ELR (cell line): ENCODE measurements at places on chromosomes 2 and 18.

GRCh38 chr2:1812926-1813325 is 68.6 kb upstream of the PXDN start:
- DNase-seq, result no peak

DNA sequence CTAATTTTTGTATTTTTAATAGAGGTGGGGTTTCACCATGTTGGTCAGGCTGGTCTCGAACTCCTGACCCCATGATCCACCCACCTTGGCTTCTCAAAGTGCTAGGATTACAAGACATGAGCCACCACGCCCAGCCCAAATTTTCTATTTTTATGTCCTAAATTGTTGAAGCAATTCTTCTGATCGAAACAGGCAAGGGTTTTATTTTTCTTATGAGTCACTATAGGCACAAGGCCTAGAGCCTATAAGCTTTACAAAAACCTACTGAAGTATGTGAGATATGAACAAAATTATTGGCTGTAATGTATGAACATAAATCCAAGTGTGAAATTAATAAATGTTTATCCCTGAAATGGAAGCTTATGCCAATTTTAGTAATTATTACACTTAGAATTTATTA is 464.2 kb upstream of the NRP2 start:
- DNase-seq, result no peak

DNA sequence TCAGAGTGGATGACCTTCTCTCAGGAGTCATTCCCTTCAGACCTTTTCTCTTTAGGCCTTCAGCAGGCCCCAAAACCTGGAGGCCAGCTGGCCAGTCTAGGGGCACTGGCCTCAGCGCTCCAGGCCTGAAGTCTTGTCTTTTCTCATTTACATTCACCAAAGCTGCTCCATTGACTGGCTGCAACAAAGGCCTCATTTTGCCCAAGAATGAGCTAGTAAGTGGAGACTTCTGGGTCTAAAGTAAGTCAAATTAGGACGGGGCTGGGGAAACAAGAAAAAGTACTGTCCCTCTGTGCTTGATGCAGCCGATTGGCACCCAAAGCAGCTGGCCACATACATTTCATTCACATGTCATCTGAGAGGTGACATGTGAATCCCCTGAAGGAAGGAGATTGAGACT is 83.8 kb upstream of the RIOK3 start:
- no peak for DNase-seq

- peak; percentile 52 for DNase-seq
Observed at GRCh38 chr18:49813069-49813318, 339 bp downstream of the ACAA2 start.

DNA sequence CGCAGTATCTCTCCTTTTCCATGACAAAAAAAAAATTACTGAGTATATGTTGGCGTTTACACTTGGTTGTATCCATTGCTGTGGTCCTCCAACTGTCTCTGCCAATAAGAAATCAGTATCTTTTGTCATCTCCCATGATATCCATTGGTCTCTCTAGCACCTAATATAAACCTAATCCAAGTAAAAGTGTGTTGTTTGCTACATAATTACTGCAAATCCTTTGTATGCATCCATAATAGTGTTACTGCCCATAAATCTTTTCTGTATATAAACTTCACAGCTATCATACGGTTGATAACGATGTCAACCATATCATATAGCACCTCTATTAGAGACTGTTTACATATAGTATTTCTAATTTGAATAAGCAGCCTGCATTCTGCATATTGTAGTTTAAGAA is 226.9 kb downstream of the AGPS start:
- no peak for DNase-seq

DNA sequence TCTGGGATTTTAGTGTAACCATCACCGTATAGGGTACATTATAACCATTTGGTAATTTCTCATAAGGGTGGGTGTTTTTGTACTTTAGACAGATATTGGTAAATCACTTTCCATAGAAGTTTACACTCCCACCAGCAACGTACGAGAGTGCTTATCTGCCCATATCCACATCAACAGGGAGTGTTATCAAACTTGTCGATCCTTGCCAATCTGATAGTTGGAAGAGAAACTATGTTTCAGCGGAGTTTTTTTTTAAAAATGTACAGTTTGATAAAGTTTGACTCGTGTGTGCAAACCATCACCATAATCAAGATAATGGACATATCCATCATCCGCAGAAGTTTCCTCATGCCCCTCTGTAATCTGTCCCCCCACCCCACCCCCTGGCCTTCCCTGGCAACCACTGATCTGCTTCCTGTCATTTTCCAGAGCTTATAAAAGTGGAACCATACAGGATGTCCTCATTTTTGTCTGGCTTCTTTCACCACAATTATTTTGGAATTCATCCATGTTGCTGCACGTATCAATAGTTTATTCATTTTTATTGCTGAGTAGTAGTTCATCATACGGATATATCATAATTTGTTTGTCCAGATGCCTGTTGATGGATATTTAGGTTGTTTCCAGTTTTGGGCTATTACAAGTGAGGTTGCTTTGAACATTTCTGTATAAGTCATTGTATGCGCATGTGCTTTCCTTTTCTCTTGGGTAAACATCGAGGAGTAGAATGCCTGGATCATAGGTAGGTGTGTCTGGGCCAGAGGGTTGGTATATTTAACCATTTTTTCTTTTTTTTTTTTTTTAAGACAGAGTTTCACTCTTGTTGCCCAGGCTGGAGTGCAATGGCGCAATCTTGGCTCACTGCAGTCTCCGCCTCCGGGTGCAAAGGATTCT is 18.6 kb downstream of the GLI2 start:
- DNase-seq, result no peak

GRCh38 chr2:30139131-30139870 is 7.5 kb upstream of the YPEL5 start:
- no peak for DNase-seq

DNA sequence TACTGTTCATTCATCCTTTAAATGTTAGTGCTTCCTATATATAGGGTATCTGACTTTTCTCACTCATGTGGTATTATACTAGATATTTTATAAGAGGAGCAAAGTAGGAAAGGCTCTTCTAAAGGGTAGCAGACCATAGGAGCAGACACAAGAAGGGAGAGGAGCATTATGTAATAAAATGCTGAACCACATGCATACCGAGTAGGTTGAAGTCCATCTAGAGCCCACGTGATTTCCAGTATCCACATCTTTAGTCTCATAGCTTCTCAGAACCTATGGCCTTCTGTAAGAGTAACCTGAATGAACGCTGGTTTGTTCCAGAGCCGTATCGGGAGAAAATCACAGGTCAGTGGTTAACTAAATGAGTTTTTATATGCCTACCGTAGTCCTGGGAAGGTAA is 85.9 kb downstream of the MAP3K20 start:
- DNase-seq, result no peak

GRCh38 chr2:234491897-234492296 is 5.0 kb downstream of the ARL4C start:
- no peak for DNase-seq

- DNase-seq, result no peak
Observed at GRCh38 chr2:240963065-240963867, 35.2 kb upstream of the SNED1 start.

- peak; percentile 52 for DNase-seq
Observed at GRCh38 chr18:55206927-55207326, 247.7 kb upstream of the CCDC68 start.

DNA sequence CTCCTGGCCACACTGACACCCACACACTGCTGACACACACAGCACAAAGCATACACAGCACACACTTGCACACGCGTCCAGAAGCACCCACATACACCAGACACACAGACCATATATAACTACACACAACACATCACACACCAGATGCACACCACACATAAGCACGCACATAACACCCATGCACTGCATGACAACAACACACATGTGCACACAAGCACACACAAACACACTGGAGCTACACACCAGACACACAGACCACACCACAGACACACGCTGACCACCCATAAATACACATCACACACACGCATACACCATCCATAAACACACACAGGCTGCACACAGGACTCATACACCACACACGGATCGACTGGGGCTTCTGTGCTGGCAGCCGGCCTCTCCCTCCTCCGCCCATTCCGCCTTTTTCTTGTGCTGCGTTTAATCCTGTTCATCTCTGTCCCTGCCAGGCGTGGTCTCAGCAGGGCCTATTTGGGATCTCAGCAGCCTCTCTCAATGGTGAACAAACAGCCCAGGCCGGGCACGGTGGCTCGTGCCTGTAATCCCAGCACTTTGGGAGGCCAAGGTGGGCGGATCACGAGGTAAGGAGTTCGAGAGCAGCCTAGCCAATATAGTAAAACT is 396.9 kb upstream of the MYT1L start:
- no peak for DNase-seq

GRCh38 chr2:75541430-75541829 is 19.3 kb downstream of the EVA1A start:
- no peak for DNase-seq

DNA sequence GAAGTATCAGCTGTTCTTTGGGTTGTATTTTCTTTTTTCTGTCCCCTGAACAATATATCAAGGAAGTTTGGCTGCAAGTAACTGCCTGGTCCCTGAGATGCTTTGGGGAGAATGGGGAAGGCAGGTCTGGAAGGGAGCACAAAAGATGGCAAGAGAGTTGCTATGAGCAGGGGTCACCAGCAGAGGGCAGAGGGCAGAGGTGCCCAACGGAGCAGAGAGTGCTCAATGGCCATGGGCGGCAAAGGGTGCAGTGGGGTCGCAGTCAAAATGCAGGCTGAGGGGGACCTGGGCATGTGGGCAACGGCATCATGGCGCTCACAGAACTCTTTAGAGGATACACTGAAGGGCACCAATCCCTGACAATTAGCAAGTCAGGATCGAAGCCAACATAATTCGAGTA is 107.7 kb upstream of the ATP8B1 start:
- peak; percentile 34 for DNase-seq

- DNase-seq, result peak; percentile 41
Observed at GRCh38 chr2:168336786-168337388, 89.5 kb upstream of the STK39 start.

DNA sequence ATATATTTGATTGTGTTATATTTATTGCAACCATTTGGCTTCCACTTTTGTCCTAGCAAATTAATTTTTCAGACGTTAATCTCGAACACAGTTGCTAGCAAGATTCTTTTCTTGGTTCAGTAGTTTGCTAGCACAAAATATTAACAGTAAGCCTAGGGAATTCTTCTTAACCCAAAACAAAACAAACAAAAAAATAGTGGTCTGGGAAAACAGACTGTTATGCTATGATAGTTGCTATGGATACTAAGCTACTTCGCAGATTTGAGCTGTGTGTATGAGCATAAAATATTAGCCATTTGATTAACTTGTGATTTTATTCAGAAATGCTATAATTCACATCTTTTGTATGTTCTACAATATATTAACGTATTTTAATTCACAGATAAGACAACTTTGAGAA is 541.5 kb upstream of the NETO1 start:
- no peak for DNase-seq

DNA sequence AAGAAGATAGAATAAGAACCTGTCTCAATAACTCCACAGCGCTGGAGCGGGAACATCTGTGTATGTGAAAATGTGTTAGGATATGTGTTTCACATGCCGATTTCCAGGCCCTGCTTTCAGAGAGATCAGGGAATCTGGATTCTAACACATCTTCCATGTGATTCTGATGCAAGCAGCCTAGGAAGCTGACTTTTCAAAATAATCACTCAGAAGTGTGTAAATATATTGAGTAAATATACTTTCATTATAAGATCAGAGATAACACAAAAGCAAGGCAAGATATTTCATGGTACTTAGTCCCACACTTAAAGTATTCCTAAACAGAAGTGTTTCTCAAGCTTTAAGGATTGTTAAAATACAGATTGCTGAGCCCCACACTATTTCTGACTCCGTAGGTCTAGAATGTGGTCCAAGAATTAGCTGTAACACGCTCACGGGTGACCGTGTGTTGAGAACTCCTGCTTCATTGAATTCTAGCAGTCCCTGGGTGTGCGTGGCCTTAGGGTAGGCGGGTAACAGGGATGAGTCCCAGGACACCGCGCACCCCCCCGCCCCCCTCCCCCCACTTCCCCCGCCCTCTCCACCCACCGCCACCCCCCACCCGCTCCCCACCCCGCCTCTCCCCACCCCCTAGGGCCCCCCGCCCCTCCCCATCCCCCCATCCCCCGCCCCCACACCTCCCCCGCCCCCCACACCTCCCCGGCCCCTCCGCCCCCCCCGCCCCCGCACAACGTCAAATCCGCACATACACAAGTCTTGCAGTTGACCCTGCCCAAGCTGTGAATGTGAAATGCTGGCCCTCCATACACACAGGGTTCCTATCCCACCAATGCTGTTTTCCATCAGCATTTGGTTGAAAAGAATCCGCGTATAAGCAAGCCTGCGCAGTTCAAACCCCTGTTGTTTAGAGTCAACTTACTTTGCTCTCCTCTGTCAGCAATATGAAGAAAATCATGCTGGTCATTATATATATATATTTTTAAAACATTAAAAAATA is 94.2 kb upstream of the SLC39A10 start:
- no peak for DNase-seq

GRCh38 chr18:21444465-21445212 is 155.9 kb downstream of the ESCO1 start:
- peak; percentile 77 for DNase-seq

DNA sequence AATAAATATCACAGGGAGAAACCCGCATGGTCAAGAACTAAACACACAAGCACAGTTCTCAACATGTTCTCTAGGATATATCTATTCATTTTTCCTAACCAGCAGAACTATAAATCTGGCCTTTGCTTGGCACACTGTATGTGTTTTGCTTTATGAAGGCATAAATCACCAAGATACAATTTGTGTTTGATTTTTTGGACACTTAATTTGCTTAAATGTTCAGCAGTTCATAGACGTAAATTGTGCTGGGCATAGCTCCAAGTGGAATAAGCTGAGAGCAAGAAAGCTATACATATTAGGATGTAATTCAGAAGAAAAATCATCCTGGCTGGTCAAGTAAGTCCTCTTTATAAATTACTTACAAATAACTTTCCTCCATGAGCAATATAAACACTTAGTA is 341.5 kb upstream of the ATP5MC3 start:
- DNase-seq, result no peak

DNA sequence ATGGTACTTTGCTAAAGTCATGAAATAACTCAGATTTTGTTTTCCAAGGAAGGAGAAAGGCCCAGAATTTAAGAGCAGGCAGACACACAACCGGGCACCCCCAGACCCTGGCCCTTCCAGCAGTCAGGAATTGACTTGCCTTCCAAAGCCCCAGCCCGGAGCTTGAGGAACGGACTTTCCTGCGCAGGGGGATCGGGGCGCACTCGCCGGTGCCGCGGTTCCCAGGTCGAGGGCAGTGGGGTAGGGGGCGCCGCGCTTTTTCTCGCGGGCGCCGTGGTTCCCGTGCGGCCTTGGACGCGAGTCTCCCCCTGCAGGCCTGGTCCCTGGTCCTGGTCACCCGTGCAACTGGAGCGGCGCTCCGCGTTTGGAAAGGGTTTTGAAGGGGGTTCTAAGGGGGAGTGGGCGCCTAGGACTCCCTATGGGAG is 1.2 kb downstream of the ZNF236 start:
- DNase-seq, result no peak

DNA sequence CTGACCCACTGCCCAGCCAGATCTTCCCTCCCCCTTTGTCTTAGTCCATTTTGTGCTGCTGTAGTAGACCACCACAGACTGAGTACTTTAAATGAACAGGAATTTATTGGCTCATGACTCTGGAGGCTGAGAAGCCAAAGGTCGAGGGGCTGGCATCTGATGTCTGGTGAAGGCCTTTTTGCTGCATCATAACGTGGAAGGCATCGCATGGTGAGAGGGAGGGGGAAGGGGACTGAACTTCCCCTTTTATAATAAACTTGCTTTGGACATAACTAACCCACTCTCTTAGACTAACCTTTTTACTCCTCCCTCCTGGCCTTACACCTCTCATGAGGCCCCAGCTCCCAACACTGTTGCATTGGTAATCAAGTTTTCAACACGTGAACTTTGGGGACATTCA is 83.8 kb downstream of the MAP4K4 start:
- no peak for DNase-seq

GRCh38 chr2:43977677-43978375 is 18.0 kb downstream of the LRPPRC start:
- no peak for DNase-seq
